ENCODE measurements at places on chromosomes 16 and 17.

GRCh38 chr17:73092523-73093135 lies at the start of gene SLC39A11:
SLC39A11 (minus strand) TSS chr17:73092688; CDS start chr17:73088764, 3,924 bp downstream.
- peak; percentile 78 for DNase-seq

DNA sequence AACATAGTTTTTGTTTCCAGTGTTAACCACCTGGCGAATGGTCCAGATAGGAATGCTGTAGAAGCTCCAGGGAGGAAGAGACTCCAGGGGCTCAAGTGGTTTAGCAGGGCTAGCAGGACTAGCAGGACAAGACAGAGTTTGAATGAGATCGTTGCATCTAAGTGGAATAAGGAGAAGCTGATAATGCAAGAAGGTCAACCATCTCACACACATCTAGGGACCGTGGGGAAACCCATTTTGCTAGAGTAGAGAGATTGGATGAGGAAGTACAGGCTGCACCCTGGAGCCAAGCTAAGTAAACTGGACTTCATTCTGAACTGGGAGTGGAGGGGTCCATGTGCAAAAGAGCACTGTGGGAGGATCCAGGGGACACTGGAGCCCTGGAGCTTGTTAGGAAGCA lies 86.1 kb upstream of the HSBP1 start:
- DNase-seq = no peak

GRCh38 chr16:84228256-84228838 lies 11.5 kb downstream of the KCNG4 start:
- no peak for DNase-seq

DNA sequence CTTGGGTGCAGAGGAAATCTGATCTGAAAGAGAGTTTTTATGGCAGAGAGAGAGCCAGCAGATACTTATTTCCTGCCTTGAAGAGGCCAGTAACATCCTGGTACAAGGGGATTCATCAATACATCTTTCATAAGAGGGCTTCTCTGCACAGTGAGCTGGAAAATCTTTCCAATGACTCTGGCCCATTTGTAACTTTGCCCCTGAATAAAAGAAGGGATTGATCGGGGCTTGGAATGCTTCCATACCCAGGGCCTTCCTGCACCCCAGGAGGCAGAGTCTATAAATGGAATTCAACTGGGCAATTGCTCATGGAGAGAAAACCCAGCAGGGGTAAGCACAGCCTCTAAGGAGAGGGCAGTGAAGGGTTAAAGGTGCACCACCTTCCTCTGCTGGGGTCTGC lies 163.3 kb downstream of the XYLT1 start:
- DNase-seq = no peak

GRCh38 chr16:54817432-54817831 lies 113.2 kb upstream of the IRX5 start:
- no peak for DNase-seq

- no peak for DNase-seq
Observed at GRCh38 chr16:66551348-66551759, 1.0 kb upstream of the CKLF start.

- no peak for DNase-seq
Observed at GRCh38 chr17:48994549-48995303, 2.5 kb upstream of the IGF2BP1 start.

GRCh38 chr16:85522308-85522841 lies 90.7 kb upstream of the GSE1 start:
- DNase-seq = no peak

GRCh38 chr16:3879887-3880564 lies 487 bp downstream of the CREBBP start:
- DNase-seq = peak; percentile 16

DNA sequence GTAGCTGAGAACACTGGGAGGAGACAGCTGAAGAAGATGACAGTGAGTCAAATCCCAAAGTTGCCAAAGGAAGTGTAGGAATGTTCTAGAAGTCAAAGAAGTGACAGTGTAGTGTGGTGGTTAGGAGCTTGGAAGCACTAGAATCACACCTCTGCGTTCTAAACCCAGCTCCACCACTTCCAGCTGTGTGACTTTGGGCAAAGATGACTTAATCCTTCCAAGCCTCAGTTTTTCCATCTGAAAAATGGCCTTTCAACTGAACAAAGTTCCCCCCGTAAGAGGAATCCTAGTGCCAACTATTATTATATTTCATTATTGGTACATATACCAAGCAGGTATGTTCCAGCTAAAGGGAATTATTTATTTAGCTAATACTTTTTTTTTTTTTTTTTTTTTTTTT lies 56.0 kb downstream of the IQCK start:
- DNase-seq = no peak

- DNase-seq = no peak
Observed at GRCh38 chr16:20624882-20625807, 49.0 kb upstream of the ACSM2B start.

DNA sequence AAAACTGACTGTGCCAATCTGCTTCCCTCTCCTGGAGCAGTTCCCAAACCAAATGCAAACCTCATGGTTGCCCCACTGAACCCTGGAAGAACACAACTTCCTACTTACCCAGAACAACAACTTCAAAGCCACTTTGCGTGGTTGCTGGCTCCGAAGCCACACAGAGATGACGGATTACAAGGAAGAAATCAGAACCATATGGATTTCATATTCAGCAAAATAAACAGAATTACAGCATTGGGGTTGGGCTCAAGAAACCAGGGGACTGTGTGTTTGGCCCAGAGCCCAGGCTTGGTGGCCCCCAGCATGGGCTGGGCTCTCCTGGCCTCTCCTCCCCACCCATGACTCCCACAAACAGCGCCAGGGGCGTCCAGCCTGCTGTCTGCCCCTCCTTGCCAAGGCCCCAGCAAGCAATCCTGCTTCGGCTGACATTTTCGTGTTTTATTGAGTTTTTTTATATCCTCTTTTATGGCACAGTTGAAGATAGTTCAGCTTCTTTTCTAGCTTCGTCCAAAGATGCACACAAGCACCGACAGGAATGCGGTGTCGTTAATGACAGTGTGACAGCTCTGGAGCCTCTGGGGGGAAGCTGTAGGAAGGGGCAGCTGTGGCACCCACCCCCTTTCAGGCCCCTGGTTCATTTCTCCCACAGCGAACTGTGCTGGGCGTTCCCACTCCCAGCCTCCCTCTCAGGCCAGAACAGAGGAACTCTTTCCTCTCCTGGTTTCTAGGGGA lies 137.1 kb downstream of the GAS7 start:
- no peak for DNase-seq

- no peak for DNase-seq
Observed at GRCh38 chr17:61452301-61453290, at the start of gene TBX4. TBX4 (plus strand) TSS chr17:61452422; CDS start chr17:61456491, 4,069 bp downstream.

- no peak for DNase-seq
Observed at GRCh38 chr17:71224824-71225575, 895.8 kb upstream of the SOX9 start.

DNA sequence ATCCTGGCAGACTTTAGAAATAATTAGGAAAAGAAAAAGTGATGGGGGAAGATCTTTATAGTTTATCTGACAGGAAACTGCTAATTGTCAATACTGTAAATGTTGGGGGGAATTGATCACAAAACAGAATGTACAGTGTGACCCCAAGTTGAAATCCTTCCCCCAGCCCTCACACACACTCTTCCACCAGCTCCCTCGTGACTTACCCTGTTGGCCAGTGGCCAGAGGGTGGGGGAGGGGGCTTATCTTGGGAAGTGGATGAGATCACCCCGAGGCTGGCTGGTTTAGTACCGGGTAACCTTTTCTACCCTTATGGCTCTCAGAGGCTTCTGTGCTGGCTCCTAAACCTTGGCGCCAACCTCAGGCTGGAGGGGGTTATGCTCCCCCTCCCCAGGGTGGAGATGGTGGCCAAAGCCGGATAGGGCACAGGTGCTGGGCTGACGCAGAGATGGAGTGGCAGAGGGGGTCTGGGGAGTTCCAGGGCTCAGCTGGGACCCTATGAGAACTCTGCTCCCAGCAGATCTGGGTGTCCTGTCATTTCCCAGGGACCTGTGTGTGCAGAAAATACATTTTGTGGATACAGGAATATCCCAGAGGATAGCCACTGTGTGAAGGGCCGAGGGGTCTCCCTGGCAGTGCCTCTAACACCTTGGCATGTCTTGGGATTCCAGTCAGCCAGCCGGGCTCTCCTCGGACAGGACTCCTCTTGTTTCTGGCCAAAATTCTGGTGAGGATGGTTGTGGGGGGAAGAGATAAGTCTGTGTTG lies 18.6 kb downstream of the CDH16 start:
- no peak for DNase-seq

- no peak for DNase-seq
Observed at GRCh38 chr16:6209355-6209930, 1111.8 kb upstream of the EEF2KMT start.

DNA sequence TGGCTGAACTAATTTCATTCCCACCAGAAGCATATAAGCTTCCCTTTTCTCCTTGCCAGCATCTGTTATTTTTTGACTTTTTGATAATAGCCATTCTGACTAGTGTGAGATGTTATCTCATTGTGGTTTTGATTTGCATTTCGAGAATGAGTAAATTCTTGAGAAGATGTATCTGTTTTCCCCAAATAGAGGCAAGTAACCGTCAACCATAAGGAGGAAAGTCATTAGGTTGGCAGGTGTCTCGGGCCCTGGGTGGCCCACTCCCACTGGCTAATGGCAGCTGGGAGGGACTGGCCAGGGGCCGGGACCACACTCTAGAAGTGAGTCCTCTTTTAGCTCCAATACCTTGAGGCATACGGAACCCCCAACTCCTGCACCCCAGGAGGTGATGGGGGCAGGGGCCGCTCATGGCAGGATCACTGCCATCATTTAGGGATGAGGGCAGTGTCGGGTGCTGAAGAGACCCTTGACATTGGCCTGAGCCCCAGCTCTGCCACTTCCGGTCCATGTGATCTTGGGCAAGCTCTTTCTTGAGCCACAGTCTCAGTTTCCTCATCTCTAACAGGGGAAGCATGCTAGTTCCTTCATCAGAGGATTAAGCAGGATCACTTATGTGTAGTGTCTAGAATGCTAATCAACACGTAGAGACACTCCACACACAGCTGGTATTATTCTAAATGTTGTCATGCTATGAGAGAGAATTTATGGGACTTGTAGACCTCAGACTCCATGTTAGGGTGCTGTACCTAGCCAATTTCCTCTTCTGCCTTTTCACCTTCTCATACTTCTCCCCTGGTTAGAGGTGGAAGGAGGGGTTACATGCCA lies 44.3 kb downstream of the RGS9 start:
- DNase-seq = no peak

- DNase-seq = no peak
Observed at GRCh38 chr17:48231995-48232959, 124.7 kb downstream of the SNX11 start.

DNA sequence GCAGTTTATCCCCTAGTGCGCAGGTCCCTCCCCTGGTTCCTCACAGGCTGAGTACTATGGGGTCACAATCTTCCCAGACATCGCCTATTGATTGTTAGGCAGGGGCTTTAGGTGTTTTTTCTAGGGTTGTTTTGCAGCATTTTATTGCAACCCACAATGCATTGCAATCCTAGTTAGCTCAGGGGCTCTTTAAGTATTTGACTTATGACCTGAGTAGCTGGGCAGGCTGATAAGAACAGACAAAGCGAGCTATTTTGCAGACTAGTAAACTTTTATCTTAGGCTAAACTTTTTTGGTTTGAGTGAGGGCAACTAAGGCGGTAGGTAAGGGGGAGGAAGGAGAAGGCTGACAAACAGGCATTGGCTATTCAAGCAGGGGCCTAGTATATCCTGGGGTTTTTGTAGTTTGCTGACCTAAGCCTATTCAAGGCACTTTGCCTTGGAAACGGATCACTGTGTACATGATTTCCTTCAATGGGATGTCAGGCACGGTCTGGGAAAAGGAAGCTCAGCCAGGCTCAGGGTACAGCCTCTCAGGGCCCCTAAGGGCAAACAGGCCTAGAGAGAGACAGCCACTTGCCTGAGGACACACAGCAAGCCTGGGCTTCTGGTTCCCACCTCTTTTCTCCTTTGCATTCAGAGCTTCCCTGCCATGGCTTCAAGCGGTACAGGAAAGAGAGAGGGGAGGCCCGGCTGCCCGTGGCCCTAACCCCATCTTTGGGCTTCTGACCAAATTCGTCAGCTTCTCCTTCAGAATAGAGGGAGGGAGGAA lies 6.4 kb downstream of the DRC7 start:
- no peak for DNase-seq

DNA sequence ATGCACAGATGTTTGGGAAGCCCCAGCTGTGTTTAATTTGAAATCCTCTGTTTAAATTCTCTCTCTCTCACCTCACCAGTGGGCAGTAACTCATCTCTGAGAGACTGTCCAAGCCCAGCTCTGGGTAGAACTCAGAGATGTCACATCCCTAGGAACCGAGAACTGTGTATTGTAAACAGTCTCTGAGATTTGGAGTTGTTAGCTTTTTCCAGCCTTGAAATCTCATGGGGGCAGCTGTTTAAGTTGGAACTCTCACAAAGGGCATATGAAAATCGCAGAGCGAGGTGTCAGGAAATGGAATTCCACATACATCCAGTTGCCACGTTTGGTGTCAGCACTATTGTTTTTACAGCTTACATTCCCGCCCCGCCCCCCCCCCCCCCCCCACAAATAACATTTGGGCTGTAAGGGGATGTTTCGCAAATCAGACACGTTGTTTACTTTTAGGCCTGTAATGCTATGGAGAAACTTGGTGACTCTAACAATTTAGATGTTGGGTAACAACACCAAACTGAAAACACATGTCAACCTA lies 34.3 kb downstream of the VPS35L start:
- no peak for DNase-seq

DNA sequence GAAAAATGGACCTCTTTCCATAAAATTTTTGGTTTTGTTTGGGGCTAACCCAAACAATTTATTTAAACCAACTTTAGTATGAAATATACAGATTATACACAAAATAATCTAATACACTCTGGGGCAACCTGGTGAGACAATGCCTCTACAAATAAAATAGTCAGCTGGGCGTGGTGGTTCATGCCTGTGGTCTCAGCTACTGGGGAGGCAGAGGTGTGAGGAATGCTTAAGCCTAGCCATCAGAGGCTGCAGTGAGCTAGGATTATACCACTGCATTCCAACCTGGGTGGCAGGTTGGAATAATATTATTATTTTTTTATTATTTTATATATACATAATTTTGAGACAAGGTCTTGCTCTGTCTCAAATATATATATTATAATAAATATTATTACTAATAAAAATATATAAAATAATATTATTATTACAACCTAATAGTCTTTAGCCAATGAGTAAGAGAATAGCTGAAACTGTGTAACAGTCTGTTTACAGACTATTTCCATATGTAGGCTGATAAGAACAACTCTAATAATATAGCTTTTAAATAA lies 50.5 kb downstream of the GLG1 start:
- no peak for DNase-seq

DNA sequence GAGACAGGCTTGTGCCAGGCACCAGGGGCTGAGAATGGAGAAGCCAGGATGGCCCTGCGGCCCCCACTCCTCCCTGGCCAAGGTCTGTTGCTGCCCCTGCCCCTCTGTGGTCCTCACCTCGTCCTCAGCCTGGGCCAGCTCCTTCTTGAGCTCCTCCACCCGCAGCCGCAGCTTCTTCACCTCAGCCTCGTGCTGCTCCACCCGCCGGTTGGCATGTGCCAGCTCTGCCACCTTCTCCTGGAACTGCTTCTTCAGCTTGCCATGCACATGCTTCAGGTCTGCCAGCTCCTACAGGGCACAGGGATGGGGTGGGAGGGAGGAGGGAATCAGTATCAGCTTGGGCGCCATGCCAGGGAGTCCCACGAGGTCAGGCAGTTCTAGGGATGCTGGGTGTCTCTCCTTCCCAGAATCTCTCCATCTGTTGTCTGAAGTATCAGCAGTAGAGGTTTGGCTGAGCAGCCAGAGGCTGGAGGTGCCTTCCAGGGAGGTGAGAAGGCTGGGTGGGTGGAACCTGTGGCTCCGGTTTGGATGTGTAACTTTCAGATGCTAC lies 20.1 kb downstream of the CCDC102A start:
- DNase-seq = no peak

All from activated CD4-positive, CD25-positive, alpha-beta regulatory T cell treated with anti-CD3 and anti-CD28 coated beads, Interleukin-2, amount 50 U/mL, for 16 hours (primary cell).